ENCODE measurements at places on chromosomes 6 and 20.

DNA sequence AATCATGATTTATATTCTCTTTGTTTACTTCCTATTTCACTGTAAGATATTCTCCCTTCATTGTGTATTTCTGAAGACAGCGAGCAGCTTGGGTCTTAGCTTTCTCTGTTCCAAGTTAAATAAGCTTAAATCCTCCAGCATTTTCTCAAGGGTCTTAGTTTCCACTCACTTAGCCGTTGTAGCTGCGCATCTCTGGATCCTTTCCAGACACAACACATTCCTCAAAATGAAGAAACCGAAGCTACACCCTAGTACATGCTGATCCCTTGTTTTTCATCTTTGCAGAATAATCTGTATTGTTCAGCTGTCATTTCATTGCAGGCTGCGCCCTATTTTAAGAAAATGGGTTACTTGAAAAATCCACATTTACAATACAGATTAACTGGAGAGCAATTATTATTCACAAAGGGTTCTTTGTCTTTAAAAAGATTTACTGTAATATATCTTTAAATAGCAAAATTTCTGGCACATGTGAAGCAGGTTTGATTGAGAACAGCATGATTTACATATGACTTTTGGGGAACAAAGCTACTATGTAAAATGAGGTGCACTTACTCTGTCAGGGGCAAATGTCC lies 375.8 kb downstream of the QKI start:
- DNase-seq = no peak

DNA sequence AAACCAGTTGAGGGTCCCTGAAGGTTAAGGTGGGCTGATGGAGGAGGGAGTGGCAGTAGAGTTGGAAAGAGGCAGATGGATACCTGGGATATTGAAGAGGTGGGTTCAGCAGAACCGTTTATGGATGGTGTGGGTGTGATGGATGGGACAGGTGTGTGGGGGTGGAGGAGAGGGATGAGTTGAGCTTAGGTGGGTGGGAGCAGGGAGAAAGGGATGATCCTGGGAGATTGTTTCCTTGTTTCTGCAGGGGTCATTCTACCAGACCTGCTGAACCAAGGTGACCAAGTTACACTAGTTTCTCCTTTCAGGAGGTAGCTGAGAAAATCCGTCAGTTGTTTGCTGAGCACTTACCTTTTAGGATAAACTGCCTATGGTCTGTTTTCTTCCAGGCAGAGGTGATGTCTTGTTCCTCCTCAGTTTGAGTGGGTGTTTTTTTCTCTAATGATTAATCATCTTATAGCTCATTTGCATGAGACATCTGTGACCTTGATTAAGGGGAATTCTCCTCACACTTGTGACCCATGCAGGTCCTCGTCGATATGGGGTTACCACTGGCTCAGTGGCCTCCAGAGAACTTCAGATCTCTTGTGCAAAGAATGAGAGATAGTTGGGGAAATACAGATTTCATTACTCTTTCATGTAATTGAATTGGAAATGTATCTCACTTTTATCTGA lies 53.0 kb downstream of the FARS2 start:
- DNase-seq = no peak

DNA sequence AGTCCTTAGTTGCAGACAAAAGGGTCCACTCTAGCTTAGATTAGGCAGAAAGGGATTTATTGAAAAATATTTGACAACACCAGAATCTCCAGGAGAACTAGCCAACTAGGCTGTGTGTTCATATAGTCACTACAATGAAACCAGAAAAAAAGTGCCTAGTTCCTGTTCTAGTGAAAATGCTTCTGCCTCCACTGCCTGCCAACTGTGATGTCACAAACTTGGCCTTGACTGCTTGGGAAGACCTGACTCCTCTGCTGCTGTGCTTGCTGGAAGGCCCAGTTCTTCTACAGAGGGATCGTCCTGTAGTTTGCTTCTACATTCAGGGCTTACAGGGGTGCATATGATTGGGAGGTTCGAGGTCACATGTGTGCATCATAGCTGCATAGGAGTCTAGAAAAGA lies 40.3 kb upstream of the XRN2 start:
- no peak for DNase-seq

DNA sequence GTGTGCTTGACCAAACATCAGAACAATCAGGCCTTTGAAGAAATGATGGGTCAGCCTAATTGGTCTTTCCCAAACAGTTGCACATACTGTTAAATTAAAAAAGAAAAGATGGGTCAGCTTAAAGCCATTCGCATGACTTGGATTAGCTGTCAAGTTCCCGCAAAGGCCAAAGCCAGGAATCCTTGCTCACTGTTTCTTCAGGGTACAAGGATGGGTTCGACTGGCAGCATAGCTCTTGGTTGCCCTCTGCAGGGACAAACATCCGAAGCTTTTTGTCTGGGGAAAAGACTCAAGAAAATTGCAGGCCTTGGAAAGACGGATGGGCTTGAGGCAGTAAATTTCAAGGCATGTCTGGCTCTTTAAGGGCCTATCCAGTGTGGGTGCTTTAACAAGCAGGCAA lies 168.0 kb downstream of the HDGFL1 start:
- peak; percentile 29 for DNase-seq

- no peak for DNase-seq
Observed at GRCh38 chr6:5531853-5532375, 270.6 kb downstream of the FARS2 start.
